ENCODE measurements at places on chromosomes 12 and 14.

- no peak for DNase-seq
These were observed 159.1 kb downstream of the RASSF9 start for GRCh38 chr12:85676816-85677749.

- DNase-seq, result no peak
These were observed 10.6 kb downstream of the FAR2 start for GRCh38 chr12:29159661-29160060.

DNA sequence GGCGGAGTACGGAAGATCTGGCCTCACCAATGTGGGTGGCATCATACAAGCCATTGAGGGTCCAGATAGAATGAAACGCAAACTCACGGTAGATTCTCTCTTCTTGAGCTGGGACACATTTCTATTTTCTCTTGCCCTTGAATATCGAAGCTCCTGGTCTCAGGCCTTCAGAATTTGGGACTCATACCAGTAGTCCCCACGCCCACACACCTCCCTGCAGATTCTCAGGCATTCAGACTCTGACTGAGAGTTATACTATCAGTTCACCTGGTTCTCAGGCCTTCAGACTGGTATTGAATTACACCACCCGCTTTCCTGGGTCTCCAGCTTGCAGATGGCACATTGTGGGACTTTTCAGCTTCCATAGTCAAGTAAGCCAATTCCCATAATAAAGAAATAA is 37.8 kb downstream of the EIF2S3B start:
- no peak for DNase-seq

DNA sequence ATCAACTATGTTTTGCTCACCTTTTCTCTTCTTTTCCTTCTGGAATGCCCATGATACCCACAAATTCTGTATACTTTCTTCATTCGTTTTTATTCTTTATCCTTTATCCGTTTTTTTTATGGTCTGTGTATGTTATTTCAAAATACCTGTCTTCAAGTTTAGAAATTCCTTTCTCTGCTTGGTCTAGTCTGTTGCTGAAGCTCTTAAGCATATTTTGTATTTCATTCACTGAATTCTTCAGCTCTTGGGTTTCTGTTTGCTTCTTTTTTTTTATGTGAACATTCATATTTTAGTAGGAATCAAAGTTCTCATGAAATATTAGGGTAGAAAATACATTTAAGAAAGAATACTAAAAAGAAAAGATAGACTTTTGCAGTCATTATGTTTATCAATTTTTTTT is 22.7 kb upstream of the GTF2A1 start:
- no peak for DNase-seq

DNA sequence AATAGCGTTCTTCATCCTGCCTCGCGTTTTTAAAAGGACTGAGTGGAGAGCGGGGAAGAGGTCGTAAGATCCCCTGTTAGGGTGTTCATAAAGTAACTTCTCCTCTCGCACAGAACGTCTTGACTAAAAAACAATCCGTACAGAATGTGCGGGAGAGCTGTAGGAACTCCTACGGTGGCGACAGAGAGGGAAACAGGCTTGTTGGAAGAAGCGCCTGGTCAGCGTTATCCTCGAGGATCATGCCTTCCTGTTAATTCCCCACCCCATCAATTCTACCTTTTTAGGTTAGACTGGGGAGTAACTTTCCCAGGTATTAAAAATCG is 399 bp upstream of the WASHC4 start:
- no peak for DNase-seq

- DNase-seq, result no peak
These were observed 88.8 kb downstream of the FUT8 start for GRCh38 chr14:65501328-65501727.

Data from C1 segment of cervical spinal cord (tissue), 14 donors.